NCI-H146 (cell line): ENCODE measurements at places on chromosomes 3 and 15.

- no peak for DNase-seq
These were observed 17.7 kb upstream of the SENP7 start for GRCh38 chr3:101530686-101531047.

GRCh38 chr15:45197512-45197911 is 9.7 kb upstream of the SHF start:
- no peak for DNase-seq

GRCh38 chr15:43370975-43371974 is at the start of the genes TUBGCP4 and ZSCAN29:
Gene TUBGCP4, plus strand, starts transcription at chr15:43371101. Its CDS starts 254 bp downstream, at chr15:43371355.
Gene ZSCAN29, minus strand, starts transcription at chr15:43371043. Its CDS starts 1,130 bp downstream, at chr15:43369913.
- DNase-seq = peak; percentile 79

- DNase-seq = no peak
These were observed 103.4 kb upstream of the SELENOK start for GRCh38 chr3:53994986-53995603.

DNA sequence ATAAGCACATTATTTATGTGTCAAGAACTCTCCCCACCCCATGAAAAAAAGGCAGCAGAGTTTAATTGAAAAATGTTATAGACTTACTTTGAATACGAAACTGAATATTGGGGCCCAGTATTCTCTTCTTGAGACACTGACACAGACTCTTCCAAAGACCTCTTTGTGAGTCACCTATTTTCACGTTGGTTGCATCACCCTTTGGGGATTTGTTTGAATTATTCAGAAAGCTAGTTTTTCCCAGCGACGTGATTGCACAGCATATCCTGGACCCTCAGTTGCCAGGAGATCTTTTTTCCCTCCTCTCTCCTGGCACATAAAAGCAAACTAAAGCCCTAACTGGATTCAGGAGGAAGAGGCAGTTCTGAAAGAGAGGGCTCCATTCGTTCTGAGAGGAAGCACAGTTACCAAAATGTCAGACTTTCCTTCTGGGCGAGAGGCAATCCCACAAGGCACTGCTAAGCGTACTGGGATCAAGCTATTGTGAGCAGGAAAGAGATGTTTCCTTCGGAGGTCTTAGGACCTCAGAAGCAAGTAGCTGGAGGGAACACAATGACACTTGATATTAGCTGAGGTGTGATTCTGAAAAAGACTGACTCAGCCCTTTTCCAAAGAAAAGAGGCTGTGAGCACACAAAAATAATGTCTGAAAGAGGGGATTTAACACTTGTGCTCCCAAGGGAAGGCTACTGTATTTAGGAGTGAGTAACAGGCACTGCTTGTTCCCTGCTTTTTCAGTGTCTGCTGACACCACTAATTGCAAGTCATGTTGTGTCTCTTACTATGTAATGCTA is 65.8 kb upstream of the CADPS start:
- no peak for DNase-seq

- no peak for DNase-seq
These were observed 125.5 kb downstream of the DGKG start for GRCh38 chr3:186236357-186237020.

DNA sequence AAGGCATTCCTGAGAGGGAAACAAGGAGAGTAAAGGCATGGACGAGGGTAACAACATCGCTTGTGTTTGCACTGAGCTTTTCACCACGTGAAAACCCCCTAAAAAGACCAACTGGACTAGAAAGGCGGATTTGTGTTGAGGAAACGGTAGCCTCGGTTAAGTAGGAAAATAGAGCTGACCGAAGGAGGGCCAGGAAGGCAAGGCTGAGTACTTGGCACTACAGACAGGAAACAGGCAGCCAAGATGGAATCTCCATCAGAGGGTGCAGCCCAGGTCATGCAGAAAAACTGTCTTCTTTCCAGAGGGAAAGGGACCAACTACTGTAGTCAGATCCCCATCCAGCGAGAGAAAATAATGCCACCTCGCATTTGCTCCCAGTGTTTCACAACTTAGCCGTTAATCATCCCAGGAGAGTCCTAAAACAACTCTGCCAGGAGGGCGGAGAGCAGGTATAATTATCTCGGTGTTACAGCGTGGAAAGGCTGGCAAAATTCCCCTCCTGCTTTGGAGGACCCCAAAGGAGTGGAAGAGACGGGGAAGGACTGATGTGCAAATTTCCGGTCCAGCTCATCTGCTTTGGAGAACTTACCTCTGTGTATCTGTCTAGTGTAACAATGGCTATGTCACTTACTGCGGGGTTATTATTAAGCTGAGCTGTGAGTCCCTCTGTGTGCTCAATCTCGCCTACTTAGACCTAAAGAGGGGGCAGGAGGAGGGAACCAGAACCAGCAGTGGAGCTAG is 77.2 kb downstream of the MYO1E start:
- DNase-seq = no peak

- no peak for DNase-seq
These were observed 27.0 kb downstream of the C2CD4A start for GRCh38 chr15:62093809-62094208.

DNA sequence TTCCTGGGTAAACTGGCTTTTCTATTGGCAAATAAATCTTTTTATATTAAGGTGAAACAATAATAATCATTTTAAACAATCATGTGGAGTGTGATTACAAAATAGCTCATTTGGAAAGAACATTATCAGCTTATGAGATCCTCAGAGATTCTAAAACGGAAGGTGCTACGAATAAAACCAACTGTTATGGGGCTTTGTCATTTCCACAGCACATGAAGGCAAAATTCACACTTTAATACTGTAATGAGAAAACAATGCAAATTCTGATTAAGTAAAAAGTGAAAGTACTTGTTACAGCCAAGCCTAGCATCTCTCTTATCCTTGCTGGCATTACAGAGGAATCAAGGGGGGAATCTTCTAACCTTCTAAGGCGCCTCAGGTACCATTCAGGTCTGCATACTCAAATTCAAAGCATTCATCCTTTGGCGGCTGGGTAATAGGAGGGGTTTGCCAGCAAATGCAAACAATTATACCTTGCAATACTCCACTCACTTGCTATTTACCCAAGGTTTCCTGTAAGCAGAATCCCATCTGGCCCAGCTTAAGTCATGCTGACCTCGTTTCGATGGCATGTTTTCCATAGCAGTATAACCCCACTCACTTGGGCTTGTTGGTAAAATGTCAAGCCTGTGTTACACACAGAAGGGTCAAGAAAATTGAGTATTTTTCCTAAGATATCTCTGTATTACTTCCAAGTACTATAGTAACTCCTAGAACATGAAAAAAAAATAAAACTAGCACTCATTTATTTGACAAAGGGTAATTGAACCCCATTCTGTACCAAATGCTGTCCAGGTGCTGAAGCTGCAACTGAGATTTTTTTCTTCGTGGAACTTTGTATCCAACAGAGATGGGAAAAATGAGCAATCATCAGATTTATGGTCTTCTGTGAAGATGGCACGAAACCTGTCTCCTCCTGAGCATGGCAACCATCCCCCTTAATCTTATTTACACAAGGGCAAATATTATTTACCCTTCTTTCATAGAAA is 183.7 kb upstream of the LMCD1 start:
- DNase-seq = no peak

GRCh38 chr3:81838457-81838856 is 77.0 kb upstream of the GBE1 start:
- no peak for DNase-seq

- DNase-seq = no peak
These were observed 307.9 kb upstream of the RBMS3 start for GRCh38 chr3:28972921-28973320.

DNA sequence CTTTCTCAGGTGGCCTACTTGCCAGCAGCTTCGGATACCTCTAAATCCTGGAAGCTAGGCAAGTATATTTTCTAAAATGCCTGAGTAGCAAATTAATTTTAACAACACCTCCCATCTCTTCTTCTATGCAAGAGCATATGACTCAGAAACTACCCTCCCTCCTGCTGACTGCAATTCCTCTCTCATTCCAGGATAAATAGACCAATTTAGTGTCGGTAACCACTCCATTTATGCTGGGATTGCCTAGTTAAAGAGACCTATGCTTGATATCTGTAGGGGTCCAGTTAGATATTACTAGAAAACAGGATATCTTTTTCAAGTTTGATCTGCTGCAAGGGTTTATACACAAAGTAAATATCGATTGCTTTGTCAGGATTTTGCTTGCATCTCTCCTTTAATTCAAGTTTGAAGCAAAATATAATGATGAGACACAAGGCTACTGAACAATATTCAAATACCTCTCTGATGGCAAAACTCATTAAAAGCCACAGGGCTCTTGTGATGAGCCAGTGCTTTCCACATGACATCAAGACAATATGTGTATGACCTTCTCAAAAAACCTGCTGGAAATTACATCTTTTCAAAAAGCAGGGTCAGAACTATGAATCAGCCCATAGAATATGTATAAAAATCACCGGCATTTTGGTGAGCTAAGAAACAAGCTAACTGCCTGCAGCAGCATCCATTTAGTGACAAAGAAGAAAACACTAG is 491.6 kb upstream of the NECTIN3 start:
- DNase-seq = no peak

DNA sequence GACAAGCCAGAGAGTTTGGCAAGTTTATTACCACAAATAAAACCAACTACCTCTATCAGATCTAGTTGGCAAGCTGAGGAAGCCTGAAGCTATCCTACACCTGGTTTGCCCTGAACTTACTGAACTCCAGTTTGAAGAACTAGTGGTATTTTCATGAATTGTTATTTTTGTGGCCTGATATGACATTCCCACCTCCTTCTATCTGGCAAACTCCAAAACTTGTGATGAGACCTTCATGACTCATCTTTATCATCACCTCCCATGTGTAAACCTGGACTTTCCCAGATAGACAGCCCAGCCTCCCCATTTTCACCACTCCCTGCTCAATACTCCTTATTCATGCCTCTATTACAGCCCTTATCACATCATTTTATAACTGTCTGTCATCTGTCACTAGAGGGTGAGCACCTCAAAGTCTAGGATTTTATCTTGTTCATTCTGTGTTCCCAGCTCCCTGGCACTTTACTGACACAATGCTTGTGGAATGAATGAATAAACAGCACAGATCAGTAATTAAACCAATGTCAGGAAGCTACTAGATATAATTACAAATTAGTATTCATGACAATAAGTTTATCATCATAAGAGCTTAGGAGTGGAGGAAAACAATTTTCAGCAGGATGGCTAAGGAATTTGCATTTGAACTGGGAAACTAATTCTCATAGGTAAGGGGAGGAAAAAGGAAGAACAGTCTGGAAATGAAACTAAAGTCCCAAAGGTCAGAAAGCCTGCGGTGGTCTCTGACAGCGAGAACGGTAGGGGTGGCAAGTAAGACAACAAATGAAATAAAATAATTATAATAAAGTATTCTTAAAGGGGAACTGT is 13.2 kb upstream of the TRANK1 start:
- DNase-seq = no peak

GRCh38 chr3:64501298-64501906 is 186.4 kb downstream of the ADAMTS9 start:
- DNase-seq = peak; percentile 60

- DNase-seq = no peak
These were observed 36.0 kb downstream of the LEO1 start for GRCh38 chr15:51935466-51936104.

- no peak for DNase-seq
These were observed 29.0 kb downstream of the RAB27A start for GRCh38 chr15:55260562-55261131.

DNA sequence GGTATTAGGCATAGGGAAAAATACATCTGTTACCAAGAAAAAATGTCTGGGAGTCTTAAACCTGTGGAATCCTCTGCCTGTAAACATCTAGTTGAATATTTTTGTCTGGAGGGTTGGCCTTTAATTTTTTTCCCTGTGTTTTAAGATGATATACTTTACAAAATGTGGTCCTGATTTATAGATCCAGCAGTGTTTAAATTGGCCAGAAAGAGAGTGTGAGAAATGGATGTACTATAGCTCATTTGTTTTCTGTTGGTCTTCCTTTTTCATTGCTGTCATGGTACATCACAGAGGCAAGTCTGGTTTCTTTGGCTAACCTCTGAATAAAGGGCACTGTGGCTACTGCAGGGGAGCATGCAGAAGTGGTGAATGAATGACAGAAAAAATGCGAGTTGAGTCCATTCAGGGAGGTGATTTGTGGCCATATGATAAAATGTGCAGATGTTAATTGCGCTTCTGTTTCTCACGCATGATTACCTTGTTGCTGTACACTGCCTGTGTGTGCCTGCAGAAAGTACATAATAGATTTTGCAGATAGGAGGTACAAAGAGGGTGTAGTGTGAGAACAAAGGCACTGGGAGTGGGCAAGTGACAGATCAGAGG is 150.0 kb downstream of the NFKBIZ start:
- DNase-seq = no peak

DNA sequence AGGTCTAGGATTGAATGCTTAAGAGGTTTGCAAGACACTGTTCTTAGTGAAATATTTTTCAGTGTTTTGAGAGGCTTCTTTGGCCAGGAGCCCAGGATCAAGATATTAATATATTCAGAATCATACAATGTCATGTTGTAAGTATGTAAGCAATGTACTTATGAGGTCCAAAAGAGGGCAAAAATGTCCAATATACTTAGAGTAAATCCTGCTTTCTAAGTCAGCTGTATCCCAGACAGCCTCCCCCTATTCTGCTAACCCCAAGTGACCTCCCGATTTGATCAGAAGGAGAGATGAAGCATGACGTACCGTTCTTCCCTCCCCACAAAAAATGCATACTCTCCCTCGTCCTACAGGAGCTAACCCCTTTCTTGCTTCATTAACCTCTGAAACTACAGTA is 70.9 kb downstream of the CHAC1 start:
- no peak for DNase-seq

DNA sequence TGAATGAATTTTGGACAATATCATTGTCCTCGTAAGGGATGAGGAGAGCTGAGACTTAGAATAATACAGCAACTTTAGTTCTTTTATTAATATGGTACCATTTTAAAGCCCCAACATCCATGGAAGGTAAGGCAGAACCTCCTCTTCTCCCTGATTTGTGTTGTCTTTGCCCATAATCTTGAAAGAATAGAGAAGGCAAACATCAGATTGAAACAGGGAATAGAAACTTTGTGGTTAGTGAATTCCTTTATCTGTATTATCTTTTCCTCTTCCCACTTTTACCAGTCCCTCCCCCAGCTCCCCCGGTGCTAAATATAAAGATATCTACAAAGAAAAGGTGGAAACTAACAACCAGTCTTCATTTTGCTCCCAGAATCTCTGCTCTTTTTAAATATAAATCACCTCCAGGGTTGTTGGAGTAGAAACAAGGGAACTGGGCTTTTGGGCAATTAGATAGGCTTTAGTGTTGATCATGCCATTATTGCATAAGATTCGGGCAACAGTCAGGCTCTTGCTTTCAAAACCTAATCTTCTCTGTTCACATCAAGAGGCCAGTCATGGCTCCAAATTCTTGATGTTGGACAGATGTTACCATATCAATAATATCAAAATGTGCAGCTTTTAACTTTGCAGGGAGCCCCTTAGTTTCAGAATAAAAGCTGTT is 32.5 kb downstream of the ITPR1 start:
- no peak for DNase-seq

GRCh38 chr15:36886191-36886590 is 214.2 kb downstream of the MEIS2 start:
- no peak for DNase-seq
